ENCODE measurements at places on chromosomes 7 and 10.

DNA sequence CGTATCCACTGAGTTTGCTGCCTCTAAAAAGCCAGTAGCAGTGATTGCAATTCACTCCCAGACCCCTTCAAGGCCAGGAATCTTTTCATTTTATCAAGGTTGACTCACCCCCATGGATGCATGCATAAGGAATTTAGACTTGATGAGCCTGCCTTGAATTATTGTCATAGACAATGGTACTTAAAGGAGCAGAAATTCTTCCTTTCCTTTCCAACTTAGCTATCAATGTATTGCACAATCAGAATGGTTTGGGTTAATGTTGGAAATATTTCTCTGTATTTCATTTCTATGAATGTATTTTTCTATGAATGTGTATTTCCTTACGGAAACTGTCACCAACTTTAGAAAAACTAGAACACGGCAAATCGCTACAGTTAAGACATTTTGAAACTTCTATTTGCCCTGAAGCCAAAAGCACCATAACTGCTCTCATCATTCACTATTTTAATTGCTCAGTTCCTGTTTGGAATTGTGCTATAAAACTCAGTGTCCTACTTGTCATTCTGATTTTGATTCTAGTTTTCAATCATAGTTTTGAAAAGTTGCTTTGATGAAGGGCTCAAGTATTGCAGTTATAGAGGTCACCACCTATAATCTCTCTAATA is 355.7 kb upstream of the AKR1E2 start:
- peak; percentile 84 for DNase-seq

GRCh38 chr7:144255471-144255897 is 9.1 kb downstream of the OR2A7 start:
- DNase-seq: no peak

DNA sequence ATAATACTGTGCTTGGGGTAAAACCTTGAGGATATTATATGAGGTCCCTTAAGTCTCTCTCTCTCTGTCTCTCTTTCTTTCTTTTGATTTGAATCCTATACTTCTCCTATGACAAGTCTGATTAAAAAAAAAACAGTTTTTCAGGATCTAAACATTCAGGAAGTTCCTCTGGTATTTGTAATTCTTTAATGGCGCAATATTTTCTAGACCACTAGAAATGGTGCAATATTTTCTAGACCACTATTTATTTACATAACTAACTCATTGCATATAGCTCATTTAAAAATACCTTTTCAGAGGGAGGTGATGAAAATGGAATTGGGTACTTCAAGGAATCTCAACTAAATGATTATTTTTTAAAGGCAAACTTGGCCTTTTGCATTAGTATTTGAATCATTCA is 1235.3 kb downstream of the GATA3 start:
- no peak for DNase-seq

- DNase-seq: no peak
These were observed 8.2 kb upstream of the LSM8 start for GRCh38 chr7:118175740-118176139.

- DNase-seq: no peak
These were observed 2.4 kb downstream of the ZNF488 start for GRCh38 chr10:47381427-47382379.

Data from GM04503 (cell line).